ENCODE measurements at places on chromosomes 2 and 18. TPM values are rescaled to one million over a fixed set of nuclear protein-coding genes. Genes with fewer than 3 reads are reported as not detected.
A peak's percentile ranks its signal among the peaks of the same experiment; 100 is the strongest.

GRCh38 chr2:37654932-37655841 lies 16.3 kb downstream of the CDC42EP3 start:
- no peak for DNase-seq

DNA sequence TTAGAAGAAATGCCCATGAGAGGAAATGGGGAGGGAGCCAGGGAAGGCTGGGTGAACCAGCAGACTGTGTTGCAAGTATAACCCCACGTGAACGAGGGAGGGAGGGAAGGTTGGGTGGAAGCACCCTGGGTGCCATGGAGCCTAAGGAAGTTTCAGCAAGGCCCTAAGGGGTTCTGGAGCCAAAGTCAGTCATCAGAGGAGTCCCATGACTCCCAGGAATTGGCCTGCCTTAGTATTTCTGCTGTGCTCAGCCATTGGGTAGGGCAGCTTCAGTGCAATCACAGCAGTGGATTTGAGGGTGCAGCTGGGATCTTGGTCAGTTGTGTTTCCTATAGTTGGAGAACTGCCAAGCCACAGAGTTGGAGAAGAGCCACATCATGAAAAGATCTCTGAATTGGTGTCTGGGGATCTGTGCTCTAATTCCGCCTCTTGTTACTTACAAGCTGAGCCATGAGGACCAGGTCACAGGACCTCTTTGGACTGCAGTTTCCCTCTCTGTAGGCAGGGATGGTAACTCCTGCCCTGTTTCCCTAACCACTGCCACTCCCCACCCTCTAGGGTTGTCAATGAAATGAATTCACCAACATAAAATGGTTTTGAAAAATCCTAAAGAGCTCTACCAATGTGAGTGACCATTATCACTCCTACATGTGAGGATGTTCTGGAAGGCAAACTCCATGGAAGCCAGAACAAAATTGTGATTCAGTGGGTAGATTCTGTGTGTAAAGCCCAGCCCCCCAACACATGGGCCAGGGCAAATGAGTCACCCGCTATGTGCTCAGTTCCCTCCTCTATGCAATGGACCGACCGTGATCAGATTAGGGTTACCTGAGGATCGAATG lies 108.9 kb downstream of the CLIP4 start:
- DNase-seq, result no peak

DNA sequence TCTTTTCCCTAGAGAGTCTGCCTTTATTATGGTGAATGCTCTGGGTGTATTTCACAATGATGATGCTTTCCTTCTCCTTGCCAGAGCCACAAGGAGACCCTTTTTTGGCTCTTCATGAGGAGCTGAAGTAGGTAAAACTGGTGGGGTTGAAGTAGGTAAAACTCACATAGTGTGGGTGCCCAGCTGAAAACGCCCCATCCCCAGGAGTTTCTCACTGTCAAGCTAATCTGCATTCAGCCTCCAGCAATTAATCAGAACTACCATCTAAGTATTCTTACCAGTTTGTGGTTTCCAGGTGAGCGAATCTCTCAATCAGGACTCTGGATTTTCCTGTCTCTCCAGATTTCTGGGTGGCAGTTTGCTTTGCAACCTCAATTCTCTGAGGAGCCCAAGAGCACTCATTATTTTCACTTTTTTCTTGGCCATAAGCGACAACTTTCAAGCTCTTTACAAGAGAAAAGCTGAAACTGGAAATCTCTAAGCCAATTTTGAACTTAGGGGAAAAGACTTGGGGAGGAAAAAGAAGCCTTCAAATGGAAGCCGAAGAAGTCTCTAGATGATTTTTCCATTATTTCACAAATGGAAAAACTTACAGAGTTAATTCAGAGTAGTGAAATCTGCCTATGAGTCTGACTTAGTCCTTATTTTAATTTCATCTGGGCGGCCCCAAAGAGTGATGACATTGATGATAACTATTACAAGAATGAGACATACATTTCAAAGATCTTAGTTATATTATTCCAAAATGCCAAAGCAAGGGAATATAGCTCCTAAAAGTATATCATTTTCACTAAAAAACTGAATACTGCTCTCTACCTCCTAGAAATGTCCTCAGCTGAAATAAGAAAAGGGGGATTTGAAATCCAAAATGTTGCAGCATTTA lies 121.4 kb upstream of the MAP3K20 start:
- no peak for DNase-seq

NOSTRIN gene
- not detected for total RNA-seq

CHST9 gene
- 4.7 TPM for total RNA-seq

DNA sequence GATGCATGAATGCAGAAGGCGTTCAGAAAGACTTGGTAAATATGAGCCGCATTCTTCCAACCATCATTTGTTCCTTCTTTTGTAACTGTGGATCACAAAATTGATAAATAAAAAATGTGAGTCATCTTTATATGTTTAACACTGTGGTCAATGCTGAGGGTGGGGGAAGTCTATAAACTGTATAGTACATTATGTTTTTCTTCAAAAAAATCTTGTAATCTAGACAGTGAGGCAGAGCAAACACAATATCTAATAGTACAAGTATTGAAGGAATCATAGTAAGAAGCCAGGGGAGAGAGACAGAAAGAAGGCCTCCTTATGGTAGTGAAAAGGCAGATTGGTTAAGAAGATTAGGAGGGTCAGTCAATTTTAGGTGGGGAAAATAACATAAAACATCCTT lies 30.7 kb upstream of the CALCRL start:
- DNase-seq, result no peak

- DNase-seq, result no peak
Observed at GRCh38 chr2:224951723-224952481, 90.4 kb downstream of the DOCK10 start.

GRCh38 chr2:30653847-30654246 lies 153.4 kb downstream of the CAPN13 start:
- no peak for DNase-seq

GRCh38 chr2:147641651-147642050 lies 203.2 kb upstream of the ACVR2A start:
- DNase-seq, result no peak

GRCh38 chr2:62415019-62415431 lies 91.0 kb downstream of the TMEM17 start:
- no peak for DNase-seq

REG3G gene
- total RNA-seq, result not detected

SERPINB10 gene
- not detected for total RNA-seq

GRCh38 chr2:21256006-21256405 lies 132.2 kb downstream of the TDRD15 start:
- peak; percentile 70 for DNase-seq

DNA sequence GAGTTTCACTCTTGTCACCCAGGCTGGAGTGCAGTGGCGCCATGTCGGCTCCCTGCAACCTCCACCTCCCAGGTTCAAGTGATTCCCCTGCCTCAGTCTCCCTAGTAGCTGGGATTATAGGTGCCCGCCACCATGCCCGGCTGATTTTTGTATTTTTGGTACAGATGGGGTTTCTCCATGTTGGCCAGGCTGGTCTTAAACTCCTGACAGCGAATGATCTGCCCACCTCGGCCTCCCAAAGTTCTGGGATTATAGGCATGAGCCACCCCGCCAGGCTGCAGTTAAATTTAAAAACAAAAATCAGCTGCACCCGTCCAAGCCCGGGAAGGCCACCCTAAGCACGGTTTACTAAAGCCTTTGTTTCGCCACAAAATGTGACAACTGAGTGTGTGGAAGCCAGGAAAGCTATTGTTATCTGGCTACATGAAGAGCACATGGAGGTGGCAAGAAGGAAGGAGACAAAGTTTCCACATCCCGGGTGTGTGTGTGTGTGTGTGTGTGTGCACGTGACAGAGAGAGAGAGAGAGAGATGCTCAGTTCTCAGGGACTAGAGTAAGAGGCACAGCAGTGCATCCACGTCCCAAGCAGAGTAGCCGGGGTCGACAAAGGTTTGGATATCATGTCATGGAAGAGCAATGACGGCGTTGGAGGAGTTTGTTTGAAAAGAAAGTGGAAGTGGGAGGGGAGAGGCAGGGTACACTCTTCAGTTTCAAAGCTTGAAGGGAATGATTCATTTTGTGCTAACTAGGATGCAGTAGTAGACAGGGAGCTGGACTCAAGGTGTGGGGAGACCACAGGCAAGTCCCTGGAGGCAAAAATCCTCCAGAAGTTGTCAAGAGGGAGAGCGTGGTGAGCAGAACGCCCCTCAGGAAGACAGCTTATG lies 20.1 kb downstream of the INPP5D start:
- DNase-seq, result no peak

GRCh38 chr2:174607989-174608865 lies 10.6 kb upstream of the WIPF1 start:
- DNase-seq, result no peak

GRCh38 chr2:47016172-47016913 lies 100.7 kb upstream of the MCFD2 start:
- DNase-seq, result no peak

DNA sequence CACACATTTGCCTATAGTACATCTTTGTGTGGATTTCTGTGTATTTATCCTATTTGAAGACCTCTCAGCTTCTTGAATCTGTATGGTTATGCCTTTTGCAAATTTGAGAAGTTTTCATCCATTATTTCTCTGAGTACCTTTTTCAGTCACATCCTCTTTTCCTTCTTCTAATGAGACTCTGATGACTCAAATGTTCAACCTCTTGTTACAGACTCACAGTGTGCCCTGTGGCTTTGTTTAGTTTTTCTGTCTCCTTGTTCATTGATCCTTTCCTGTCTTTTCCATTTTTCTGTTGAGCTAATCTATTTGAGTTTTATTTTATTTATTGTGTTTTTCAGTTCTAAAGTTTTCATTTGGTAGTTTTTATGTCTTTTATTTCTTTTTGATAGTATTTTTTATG lies 87.0 kb upstream of the LRP1B start:
- no peak for DNase-seq

ALPP gene
- total RNA-seq, result not detected

SCN3A gene
- total RNA-seq, result 0.38 TPM

DNA sequence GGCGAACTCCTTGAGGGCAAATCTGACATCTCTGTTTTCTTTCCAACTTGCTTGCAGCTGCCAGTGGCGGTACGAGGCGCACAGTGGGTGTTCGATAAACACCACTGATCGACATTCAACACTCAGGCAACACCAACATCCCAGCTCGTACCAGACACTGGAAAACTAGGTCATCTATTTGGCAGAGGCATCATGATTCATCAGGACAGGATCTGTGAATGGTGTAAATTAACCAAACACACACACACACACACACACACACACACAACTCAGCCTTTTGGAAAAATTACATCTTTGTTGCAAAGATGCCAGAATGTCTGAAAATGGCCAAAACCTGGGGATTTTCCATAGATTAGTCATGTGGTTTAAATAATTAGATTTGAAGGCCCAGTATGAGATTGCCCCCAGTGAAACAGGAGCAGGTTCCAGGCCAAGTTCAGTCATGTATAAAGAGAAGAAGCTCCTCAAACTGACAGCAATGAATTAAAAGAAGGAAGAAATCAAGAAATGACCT lies 150.5 kb upstream of the NCKAP5 start:
- no peak for DNase-seq

- peak; percentile 46 for DNase-seq
Observed at GRCh38 chr2:16553226-16553625, 112.4 kb downstream of the CYRIA start.

SERPINB12 gene
- total RNA-seq, result not detected

DNA sequence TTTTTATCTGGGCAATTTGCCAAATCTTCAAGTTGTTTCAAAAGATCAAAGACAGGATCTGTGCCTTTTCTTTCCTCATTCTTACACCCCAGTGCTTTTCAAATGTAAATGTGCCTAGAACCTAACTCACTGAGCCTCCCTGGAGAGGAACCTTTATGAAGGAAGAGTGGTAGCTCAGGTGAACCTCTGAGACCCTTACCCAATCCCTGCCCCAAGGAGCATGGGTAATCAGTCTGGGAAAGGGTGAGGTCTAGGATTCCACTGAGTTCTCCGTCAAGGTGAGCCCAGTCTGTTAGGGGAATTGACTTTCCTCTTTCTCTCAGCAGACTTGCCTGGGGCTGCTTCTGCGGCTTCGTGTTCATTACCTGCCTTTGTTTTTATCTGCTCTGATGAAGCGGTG lies 88.1 kb upstream of the MAP4K4 start:
- no peak for DNase-seq

EPB41L3 gene
- 16.8 TPM for total RNA-seq

- no peak for DNase-seq
Observed at GRCh38 chr2:227739351-227739750, 6.3 kb upstream of the SCYGR8 start.

IL1R2 gene
- total RNA-seq, result not detected

GRCh38 chr2:236678307-236678975 lies 108.8 kb downstream of the ACKR3 start:
- no peak for DNase-seq

DNA sequence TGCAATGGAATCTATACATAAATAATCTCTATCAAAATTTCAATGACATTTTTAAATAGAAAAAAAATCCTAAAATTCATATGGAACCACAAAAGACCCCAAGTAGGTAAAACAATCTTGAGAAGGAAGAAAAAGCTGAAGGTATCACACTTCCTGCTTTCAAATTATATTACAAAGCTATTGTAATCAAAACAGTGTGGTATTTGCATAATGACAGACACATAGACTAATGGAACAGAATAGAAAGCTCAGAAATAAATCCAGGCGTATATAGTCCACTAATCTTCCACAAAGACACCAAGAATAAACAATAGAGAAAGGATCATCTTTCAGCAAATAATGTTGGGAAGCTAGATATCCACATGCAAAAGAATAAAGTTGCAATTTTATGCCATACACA lies 699.8 kb upstream of the ID2 start:
- DNase-seq, result no peak

DNA sequence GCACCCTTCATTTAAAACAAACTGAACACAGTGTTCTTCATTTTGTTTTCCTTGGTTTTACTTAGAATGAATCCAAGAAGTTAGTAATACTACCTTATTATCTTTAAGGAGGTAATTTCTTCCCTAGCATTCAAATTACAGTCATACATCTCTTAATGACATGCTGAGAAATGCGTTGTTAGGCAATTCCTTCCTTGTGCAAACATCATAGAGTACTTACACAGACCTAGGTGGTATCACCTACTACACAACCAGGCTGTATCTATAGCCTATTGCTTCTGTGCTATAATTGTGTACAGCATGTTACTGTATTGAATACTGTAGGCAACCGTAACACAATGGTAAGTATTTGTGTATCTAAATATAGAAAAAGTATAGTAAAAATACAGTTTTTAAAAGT lies 8.4 kb upstream of the CABYR start:
- DNase-seq, result no peak

DNA sequence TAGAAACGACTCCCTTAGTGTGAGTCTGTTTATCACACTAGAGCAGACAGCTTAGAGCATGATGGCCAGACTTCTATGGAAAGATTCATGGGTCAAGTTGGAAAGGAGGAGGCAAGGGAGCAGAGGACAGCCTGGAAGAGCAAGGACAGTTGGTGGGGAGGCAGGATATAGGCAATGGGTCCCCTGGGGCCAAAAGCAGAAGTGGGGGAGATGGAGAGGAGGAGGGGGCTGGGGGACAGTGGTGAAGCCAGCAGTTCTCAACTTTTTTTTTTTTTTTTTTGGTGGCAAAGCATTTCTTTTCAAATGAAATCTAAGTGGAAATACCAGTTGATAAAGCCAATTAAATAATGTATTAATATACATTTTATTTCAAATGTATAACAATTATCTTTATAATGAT lies 197.9 kb downstream of the HRH4 start:
- DNase-seq, result no peak

GREB1L gene
- total RNA-seq, result 105 TPM

GRCh38 chr2:239834143-239834542 lies 191.0 kb downstream of the NDUFA10 start:
- no peak for DNase-seq

SRD5A2 gene
- total RNA-seq, result 0.64 TPM

Measured in endothelial cell (in vitro differentiated cells).